ENCODE measurements at places on chromosomes 13 and 19.
A peak's percentile ranks its signal among the peaks of the same experiment; 100 is the strongest.

DNA sequence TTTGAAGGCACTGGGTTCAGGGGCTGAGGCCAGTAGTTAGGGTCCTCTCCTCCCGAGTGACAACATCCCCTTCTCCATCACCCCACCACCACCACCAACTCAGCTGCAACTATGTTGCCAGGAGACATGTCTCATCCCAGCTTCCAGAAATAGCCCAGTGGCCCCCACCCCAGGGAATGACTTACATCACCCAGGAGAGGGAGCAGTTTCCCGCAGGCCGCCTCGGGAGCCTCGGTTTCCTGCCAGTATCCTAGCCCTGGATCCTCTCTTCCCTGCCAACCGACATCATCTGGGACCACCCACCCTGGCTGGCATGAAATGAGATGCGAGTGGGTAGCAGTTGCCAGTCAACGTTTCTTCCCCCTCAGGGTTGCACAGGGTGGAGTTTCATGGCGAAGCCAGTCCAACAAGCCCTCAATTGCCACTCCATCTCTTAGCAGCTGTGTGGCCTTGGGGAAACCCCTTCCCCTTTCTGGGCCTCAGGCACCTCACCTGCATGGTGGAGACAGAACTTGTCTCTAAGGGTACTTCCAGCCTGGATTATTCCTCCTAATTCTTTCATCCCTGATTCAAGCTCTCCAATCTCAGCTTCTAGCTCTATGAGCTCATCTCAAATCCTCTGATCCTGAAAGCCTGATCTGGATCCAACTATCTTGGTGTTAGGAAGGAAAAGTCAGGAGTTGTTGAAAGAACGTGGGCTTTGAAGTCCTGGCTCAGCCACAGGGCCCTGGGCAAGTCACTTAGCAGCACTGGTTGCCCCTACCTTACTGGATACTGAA is 3.9 kb upstream of the GSK3A start:
- no peak for DNase-seq

DNA sequence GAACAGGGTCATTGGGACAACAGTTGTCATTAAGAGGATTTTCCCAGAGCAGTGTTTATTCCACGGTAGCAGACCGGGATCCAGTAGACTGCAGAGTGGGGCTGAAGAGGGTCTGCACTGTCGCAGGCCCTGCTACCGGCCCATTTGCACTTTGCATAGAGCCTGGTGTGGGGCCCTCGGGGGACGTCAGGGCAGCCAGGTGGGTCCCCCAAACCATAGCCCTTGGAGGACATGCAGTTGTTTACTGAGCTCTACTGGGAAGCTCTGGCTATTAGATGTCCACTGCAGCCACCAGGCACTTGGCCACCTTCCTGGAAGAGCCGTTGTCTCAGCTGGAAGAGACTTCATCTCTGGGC is 45.8 kb downstream of the SLC7A9 start:
- DNase-seq: no peak

GRCh38 chr13:28864544-28864943 is 44.4 kb downstream of the MTUS2 start:
- no peak for DNase-seq

- DNase-seq: no peak
Measured at GRCh38 chr13:110323172-110323891, 16.2 kb downstream of the COL4A2 start.

DNA sequence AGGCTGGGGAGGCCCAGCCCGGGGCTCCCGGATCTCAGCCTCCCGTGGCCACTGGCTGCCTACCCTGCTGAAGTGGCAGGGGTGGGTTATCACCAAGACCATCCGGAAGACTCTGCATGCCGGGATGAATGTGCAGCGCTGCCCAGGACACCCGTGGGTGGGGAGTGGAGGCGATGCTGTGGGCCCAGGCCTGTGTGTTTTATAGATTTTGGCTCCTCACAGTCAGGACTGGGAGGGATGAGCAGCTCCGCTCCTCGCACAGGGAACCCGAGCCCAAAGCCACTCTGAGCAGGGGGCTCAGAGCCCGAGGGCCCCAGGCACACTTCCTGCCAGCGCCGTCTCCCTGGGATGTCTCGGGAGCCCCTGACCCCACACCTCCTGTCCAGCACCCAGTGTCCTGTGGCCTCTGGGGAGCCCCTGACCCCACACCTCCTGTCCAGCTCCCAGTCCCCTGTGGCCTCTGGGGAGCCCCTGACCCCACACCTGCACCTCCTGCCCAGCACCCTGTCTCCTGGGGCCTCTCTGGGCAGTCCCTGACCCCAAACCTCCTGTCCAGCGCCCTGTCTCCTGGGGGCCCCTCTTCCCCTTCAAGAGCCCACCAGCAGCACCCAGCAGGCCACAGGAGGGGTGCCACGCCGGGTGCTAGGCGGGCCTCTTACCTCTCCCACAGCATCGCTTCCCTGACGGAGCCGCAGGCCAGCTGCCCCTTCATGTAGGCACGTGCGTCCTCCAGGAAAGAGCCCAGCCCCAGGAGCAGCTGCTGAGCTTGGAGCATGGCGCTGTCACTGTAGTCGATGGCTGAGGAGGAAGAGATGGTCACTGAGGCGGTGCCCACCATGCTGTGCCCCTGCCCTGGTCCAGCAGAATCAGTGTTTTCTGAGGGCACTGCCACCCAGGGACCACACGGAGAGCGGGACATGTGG is 31.4 kb downstream of the NAXD start:
- no peak for DNase-seq

GRCh38 chr13:107450931-107451330 is 764.4 kb downstream of the LIG4 start:
- DNase-seq: no peak

DNA sequence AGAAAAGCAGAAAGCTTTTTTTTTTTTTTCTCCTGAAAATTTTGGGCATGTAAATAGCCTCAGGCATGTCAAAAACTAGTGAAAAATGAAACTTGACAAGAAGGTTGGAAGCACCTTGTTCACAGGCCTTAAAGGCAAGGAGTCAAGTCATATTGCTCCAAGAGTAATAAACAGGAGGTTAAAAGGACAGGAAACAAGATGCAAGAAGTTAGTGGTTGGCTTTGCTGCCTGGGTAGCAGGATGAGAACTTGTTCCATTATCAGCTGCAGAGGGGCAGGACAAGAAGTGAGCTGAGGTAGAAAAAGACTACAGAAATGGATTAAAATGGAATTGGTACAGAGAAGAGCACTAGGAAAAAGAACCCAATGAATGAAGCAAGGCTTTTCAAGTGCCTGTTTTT is 242.6 kb downstream of the DCT start:
- DNase-seq: no peak

- DNase-seq: no peak
Measured at GRCh38 chr19:19742773-19743172, 9.9 kb upstream of the ZNF14 start.

GRCh38 chr19:47272448-47273312 is 2.0 kb upstream of the INAFM1 start:
- DNase-seq: peak; percentile 21

GRCh38 chr13:19158006-19158405 is 23.6 kb downstream of the TUBA3C start:
- no peak for DNase-seq

DNA sequence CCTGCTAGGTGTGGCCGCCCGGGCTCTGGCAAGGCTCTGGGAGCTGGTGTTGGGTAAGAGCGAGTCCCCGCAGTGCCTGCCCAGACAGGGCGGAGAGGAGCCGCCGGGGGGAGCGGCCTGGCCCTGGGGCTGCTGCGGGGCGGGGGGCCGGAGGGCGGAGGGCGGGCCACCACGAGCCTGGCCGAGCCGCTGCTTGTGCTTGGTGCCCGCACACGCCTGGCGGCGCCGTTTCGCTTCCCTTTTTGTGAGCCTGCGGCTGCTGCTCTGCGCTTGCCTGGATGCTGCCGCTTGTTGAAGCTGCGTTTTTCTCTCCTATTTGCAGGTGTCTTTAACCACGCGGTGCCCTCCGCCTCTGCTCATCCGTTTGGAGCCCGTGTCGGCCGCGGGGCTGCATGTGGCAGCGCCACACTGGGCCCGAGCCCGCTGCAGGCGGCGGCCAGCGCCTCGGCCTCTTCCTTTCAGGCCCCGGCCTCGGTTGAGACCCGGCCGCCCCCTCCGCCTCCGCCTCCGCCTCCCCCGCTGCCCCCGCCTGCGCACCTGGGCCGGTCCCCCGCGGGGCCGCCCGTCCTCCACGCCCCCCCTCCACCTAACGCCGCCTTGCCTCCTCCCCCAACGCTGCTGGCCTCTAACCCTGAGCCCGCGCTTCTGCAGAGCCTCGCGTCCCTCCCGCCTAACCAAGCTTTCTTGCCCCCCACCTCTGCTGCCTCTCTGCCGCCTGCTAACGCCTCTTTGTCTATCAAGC is 8.5 kb downstream of the PLEKHJ1 start:
- no peak for DNase-seq

DNA sequence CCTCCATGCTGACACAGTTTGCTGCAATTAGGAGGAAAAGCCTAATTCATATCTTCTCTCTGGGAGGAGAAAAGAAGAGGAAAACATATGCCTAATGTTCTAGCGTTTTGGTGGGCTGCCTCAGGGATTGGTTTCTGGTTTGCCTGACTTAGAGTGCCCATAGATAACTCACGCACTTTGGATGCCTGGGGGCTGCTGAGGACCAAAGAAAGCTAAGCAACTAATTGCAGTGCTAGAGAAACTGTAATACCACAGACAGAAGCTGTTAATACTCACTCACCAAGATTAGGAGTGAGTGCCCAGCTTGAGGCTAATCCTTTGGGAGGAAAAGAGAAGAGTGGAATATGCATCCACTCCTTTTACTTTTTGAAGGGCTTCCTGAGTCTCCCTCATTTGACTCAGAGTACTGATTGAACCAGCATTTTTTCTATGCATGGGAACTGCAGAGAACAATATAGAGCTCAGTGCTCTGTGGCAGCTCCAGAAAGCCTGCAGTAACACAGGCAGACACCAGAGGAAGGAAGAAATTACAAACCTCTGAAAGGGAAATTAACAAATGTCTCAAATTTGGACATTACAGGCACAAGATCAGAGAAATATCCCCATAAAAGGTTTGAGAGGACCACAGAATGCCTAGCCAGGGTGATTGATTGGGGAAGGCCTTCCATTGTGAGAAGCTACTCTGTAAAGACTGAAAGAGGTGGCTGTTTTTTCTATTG is 666.4 kb downstream of the OLFM4 start:
- DNase-seq: no peak

DNA sequence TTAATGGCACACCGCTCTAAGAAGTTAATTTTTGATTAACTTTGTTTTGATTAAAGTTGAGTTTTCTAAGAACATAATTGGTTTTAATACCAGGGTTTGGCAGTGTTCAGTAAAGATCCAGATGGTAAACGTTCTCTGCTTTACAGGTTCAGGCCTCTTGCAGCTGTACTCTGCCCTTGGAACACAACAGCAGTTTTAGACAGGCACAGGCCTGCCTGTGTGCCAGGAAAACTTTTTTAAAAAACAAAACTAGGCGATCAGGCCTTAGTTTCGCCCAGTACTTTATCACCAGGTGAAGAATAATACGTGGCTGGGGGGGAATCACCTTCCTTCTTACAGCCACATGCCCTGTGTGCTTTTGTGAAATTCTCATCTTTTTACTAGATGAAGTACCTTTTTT is 38.0 kb upstream of the TEX29 start:
- DNase-seq: no peak
